Fibroblast of the aortic adventitia (primary cell): ENCODE measurements at places on chromosomes 3 and 15.

GRCh38 chr3:171871392-171872274 lies 28.5 kb downstream of the TMEM212 start:
- no peak for DNase-seq

DNA sequence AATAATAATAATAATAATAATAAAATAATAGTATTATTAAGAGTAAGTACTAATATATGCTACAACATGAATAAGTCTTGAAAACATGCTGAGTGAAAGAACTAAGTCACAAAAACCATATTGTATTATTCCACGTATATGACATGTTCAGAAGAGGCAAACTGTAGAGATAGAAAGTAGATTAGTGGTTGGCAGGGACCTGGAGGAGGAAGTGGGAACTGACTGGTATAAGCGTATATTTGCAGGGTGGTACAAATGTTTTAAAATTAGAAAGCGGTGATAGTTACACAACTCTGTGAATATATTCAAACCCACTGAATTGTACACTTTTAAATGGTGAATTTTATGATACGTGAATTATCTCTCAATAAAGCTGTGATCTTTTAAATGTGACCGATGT lies 32.8 kb downstream of the LRRK1 start:
- no peak for DNase-seq

DNA sequence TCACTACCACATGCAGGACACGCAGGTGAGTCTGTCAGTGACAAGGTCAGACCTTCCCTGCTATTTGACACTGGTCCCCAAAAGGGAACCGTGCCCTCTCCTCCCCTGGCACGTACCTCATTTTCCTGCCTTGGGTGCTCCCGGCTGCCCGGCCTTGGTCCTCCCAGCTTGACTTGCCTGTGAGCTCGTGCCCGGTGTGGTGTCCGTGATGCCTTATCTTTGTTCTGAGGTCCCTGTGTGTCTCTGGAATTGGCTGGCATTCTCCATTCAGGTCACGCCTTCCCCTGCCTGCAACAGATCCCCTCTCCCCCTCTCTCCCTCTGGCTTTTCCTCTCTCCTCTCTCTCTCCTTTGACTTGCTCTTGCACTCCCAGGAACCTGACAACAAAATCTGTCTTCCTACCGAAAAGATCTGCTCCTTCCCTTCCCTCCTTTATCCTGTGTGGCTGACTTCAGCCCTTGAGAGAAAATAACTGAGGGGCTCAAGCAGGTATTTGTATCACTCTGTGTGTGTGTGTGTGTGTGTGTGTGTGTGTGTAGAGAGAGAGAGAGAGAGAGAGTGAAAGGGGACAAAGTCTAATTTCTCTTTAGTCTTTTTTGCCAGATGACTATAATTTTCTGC lies at the start of gene MASP1:
MASP1 (minus strand) TSS at position 226 of the 621 bp plus-strand sequence; CDS start at position 121, 105 bp downstream.
- peak; percentile 56 for DNase-seq

GRCh38 chr15:43370310-43370974 lies 401 bp downstream of the ZSCAN29 start:
- peak; percentile 39 for DNase-seq

- no peak for DNase-seq
Measured at GRCh38 chr3:128945041-128945877, 48.6 kb downstream of the CFAP92 start.

- peak; percentile 17 for DNase-seq
Measured at GRCh38 chr15:40439960-40440742, 602 bp upstream of the BAHD1 start.

DNA sequence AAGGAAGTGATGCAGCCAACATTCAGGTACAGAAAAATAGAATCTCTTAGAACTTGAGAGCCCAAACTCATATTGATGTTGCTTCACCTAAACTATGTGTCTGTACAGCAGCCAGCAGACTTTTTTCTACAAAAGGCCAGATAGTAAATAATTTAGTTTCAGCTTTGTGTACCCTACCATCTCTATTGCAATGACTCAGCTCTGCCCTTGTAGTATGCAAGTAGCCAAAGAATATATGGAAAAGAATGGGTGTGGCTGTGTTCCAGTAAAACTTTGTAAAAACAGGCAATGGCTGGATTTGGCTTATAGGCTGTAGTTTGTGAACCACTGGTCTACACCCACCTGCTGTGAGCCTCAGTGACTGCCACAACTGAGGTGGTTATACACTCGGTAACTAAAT lies 392.5 kb upstream of the RARB start:
- DNase-seq: peak; percentile 25

- DNase-seq: peak; percentile 96
Measured at GRCh38 chr3:111864821-111865656, 6.0 kb downstream of the PHLDB2 start.

DNA sequence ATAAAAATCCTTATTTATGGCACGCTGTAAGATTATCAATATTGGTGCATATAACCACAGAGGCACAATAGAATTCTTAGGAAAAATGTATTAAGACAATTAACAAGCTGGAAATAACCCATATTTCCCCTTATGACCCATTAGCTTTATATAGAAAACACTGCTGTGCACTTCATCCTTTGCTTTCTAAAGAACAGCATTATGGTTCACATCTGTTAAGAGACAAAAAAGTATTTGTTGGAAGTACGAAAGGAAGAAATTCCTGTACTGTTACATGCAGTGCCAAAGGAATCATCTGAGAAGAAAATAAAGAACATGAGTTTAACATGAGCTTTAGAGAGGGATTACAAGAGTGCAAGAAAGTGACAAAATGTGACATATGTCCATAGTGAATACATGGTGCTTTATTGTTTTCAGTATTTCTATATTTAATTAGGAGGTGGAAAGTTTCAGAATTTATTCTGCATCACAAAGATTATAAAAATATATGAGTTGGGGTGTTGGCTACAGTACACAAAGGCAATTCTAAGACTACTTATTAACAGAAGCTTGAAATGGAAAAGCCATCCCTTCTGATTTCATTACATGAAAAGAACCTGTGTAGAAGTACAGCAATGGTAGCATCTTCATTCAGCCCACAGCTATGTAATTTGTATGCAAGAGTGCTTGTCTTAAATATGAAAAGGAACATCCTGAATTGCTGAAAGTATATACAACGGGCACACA lies 6.8 kb downstream of the UBE3A start:
- DNase-seq: no peak

DNA sequence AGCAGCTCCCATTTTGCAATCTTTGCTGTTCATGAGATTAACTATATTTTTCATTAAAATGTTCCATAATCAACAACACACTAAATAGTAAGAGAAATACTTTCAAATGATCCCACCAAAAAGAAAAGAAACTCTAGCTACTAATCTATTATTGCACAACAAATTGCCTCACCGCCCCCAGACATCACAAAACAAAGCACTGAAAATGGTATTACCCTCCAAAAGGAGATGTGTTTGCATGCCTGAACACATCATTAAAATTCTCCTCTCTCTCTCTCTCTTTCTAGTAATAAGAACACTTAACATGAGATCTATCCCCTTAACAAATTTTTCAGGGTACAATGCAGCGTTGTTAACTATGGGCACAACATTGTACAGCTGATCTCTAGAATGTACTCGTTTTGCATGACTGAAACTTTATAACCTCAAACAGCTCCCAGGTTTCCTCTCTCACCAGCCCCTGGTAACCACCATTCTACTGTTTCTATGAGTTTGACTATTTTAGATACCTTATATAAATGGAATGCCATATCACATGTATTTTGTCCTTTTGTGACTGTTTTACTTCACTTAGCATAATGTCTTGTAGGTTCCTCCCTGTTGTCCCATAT lies 33.1 kb downstream of the WNT5A start:
- peak; percentile 20 for DNase-seq

GRCh38 chr3:111315930-111316587 lies 225.9 kb upstream of the CD96 start:
- DNase-seq: peak; percentile 50

DNA sequence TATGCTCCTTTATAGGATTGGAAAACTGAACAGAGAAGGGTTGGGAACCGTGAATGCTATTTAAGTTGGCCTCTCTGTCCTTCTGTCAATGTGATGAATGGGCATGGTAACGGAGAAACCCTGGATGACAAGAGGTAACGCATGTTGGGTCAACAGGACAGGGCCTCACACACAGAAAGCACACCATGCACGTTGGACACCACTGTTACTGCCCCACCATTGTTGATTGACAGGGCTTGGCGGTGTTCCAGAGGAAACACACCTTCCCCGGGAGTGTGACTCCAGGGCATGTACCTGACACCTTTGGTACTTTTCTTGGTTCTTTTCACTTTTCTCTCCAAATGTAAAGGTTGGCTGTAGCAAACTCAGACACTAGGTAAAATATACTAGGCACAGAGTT lies 548.5 kb downstream of the OCA2 start:
- DNase-seq: no peak

DNA sequence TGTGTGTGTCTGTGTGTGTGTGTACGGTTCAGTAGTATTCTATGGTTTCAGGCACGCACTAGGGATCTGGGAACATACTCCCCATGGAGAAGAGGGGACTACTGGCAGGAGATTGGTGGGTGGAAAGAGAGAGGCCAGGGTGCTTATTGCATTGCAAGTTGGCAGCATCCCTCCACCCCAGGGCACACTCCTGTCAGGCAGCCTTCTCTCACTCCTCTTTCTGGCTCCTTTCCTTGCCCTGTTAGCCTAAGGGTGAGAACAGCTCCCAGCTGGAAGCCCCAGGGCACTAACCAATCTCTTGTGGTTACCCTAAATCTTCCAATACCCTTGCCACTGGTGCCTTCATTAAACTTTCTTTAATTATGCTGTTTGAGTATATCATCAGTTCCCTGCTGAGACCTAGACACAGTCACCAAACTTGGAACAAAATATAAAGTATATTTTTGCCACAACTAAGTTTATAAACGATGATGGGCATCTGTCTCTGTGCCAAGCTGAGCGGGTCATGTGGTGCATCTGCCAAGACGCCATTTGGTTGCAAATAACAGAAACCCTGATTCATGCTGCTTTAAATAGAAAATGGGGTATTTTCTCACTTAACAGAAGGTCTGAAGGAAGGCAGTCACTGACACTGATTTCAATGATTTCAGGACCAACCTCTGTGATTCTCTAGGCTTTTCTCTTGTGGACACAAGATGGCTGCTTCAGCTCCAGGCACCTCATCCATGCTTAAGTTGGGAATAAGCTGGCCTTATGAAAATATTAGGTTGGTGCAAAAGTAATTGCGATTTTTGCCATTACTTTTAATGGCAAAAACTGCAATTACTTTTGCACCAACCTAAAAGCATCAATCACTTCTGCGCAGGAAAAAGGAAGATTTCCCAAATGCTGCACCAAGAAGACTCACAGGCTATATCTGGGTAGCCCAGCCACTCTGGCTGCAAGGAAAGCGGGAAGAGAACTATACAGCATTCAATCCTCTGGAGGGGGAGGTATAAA lies 476.9 kb upstream of the PROK2 start:
- no peak for DNase-seq

DNA sequence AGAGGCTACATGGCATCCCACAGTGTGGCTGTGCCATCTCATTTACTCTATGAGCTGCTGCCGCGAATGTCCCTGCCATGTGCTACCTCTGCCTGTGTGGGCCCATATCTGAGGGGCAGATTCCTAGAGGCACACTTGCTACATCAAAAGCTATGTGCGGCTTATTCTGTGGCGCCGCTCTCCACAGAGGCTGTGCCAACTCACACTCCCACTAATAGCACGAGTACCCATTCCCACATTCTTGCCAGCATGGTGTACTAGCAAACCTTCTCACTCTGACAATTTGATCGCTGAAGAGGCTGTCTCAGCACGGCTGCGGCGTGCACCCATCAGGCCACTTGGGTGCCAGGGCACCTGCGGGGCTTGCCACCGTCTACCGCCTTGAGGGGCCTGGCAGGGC lies 31.2 kb upstream of the MUSTN1 start:
- DNase-seq: no peak

- no peak for DNase-seq
Measured at GRCh38 chr3:88324788-88325187, 175.0 kb downstream of the C3orf38 start.

DNA sequence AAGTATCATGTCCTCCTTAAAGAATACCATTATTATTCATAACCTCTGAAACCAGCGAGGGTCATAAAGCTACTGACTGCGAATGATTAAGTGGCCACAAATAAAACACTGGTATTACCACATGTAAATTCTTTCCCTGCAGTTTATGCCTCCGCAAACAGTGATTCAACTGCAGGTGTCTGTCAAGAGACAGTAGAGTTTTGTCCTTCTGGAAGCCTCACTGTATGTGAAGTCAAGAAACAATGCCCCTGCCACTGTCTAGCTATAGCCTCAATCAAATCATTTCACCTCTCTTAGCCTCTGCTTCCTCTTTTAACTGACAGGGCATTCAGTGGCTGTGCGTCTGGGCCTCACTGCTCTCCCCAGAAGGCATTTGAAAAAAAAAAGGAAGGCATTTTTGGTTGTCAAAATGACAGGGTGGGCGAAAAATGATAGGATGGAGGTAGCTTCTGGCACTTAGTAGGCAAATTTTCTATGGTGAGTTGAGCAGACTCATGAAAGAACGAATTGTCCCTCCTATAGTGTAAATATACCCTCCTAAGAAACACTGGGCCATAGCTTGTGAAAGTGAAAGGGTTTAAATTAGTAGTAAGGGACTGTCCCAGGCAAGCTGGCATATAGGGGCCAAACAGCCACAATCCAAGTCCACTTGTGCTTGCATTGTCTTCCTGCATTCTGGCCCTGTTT lies 66.7 kb downstream of the FILIP1L start:
- DNase-seq: peak; percentile 59

DNA sequence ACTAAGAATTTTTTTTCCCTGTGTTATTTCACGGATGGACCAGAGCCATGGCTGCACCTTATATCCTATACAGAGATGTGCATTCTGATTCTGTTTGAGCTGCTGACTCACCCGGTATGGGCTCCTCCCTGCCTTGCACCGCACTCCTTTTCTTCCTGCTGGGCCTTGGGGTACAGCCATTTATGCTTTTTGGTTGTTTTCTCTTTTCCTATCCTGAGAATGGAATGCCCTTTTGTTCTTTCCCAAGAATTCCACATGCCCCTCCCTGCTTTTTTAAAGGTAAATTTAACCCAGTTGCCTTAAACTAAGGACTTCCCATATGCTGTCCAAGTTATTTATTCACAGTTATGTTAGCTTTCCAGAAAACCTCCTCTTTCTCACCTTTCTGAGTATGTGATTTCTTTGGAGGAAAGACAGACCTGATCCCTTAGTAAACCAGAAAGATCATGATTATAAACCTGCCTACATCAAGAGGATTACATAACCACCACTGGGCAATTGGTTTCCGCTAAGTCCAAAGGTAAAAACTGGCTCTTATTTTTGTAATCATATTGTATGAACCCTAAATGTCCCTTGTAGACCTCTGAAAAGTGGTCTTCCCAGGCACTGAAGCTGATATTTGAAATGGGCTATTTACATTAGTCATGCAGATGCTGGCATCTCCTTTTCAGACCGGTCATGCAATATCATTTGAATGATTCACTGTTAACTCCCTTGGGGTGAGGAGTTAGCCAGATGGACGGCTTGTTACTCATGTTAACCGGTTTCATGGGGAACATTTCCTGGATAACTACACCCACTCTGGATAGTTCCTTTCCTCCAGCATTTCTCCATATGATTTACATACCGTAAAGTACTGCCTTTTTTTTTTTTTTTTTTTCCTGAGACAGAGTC lies 45.5 kb downstream of the TMOD3 start:
- peak; percentile 97 for DNase-seq

GRCh38 chr3:134464689-134465365 lies 21.0 kb downstream of the ANAPC13 start:
- peak; percentile 61 for DNase-seq
